Tracheal epithelial cell (primary cell): ENCODE measurements at places on chromosomes 2 and 18. TPM values are rescaled to one million over a fixed set of nuclear protein-coding genes. Genes with fewer than 3 reads are reported as not detected.

Gene SPIRE1
- total RNA-seq = 74.5 and 114 TPM in 2 replicates

Gene POTEC
- not detected in 2 replicates for total RNA-seq

Gene ST6GAL2
- under 0.01 TPM in 1 of 2 replicates, not detected in the other for total RNA-seq

Gene CCNYL1
- total RNA-seq = 4.3 and 12.5 TPM in 2 replicates

Gene RGPD4
- not detected in 2 replicates for total RNA-seq

Gene ARL5A
- total RNA-seq = 68.2 and 98.9 TPM in 2 replicates

Gene ZCCHC2
- total RNA-seq = 10.6 and 13.4 TPM in 2 replicates

Gene TNFRSF11A
- total RNA-seq = 0.21 and 0.72 TPM in 2 replicates

Gene SERPINB13
- 9.2 and 20.5 TPM in 2 replicates for total RNA-seq

Gene PDCD1
- total RNA-seq = 0.24 TPM in 1 of 2 replicates, not detected in the other

Gene LANCL1
- total RNA-seq = 33.5 and 37.5 TPM in 2 replicates

Gene RGPD3
- 0.21 and 0.24 TPM in 2 replicates for total RNA-seq

Gene ZSWIM2
- total RNA-seq = not detected in 2 replicates

Gene UGT1A3
- total RNA-seq = 0.24 TPM in 1 of 2 replicates, not detected in the other

Gene TMEM198
- total RNA-seq = under 0.01 and 0.48 TPM in 2 replicates

Gene SPDYA
- total RNA-seq = 0.85 and 0.96 TPM in 2 replicates

Gene ARHGEF33
- under 0.01 and 0.64 TPM in 2 replicates for total RNA-seq

Gene ALPI
- total RNA-seq = not detected in 2 replicates

Gene ANKRD12
- total RNA-seq = 9.8 and 16.9 TPM in 2 replicates

Gene DQX1
- 2.8 and 4.6 TPM in 2 replicates for total RNA-seq

Gene UCN
- total RNA-seq = 0.48 and 0.85 TPM in 2 replicates

Gene POMC
- total RNA-seq = 0.72 TPM in 1 of 2 replicates, not detected in the other

Gene TUBB8B
- 0.24 TPM in 1 of 2 replicates, not detected in the other for total RNA-seq

Gene KCNJ3
- total RNA-seq = not detected in 2 replicates

Gene MORN2
- 7.7 TPM in 2 replicates for total RNA-seq

Gene GALR1
- not detected in 2 replicates for total RNA-seq

Gene ALKAL2
- total RNA-seq = 2.2 TPM in 1 of 2 replicates, not detected in the other
